ENCODE measurements at places on chromosomes 1 and 21.

- DNase-seq: peak; percentile 14
These were observed 39.5 kb downstream of the TOR3A start for GRCh38 chr1:179121159-179121938.

- no peak for DNase-seq
These were observed 10.2 kb upstream of the TARBP1 start for GRCh38 chr1:234489007-234489697.

- DNase-seq: no peak
These were observed 1.9 kb upstream of the LHX8 start for GRCh38 chr1:75132242-75132811.

GRCh38 chr1:85607126-85607920 lies 26.8 kb downstream of the CCN1 start:
- DNase-seq: no peak

DNA sequence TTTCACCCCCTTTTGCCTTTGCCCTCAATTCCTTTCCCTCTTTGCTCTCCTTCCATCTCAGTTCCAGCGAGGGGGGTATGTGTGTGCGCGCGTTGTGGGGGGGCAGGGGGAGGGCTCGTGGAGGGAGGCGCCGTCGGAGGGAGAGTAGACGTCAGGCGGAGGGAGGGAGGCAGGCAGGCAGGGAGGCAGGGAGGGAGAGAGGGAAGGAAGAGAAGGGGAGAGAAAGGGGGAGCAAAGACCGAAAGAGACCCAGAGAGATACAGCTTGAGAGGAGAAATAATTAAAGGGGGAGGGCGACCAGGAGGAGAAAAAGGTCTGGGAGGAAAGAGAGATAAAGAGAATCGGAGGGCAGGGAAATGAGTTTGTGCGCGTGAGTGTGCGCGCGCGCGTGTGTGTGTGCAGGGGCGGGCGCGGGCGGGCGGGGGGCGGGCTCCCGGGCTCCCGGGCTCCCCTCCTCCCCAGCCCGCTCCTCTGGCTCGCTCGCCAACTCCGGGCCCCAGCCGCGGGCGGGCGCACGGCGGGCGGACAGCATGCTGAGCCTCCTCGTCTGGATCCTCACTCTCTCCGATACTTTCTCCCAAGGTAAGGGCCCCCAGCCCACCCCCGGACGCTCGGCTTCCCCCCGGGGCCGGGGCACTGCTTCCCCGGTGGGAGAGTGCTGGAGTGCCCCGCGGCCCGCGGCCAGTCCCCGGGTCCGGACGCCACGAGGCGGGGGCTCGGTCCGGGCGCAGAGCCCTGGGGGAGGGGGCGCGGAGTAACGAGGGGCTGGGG lies at the start of gene KIRREL1:
Gene KIRREL1 (plus strand): TSS at position 499 of the 771 bp plus-strand sequence. CDS start 32 bp downstream, at position 531.
- DNase-seq: no peak

DNA sequence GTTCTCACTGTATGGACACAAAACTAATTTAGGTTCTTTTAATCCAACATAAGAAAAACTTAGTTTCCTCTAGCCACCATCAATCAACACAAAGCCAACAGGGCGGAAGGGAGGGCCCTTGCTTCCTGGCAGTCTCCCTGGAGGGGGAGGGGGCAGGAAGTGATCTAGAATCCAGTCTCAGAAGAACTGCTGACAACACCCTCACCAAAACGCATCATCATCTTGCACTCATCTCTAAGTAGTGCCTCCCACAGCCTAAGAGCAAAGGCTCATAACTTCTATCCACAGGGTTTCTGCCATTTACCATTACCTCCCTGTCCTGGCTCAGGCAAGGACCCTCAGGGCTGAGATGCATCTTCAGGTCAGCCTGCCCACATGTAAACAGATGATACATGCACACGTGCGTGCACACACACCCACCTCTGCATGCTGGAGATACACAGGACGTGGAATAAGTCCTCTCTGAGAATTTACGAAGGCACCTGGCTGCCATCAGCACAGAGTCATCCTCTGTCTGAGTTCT lies 20.5 kb downstream of the HIVEP3 start:
- peak; percentile 73 for DNase-seq

GRCh38 chr1:18783705-18784481 lies 75.6 kb downstream of the TAS1R2 start:
- no peak for DNase-seq

Data from T follicular helper cell (primary cell).